DMS 273 treated with DMSO at 0.1 percent for 48 hours (cell line): ENCODE measurements at places on chromosomes 5 and 9.
A peak's percentile ranks its signal among the peaks of the same experiment; 100 is the strongest.

DNA sequence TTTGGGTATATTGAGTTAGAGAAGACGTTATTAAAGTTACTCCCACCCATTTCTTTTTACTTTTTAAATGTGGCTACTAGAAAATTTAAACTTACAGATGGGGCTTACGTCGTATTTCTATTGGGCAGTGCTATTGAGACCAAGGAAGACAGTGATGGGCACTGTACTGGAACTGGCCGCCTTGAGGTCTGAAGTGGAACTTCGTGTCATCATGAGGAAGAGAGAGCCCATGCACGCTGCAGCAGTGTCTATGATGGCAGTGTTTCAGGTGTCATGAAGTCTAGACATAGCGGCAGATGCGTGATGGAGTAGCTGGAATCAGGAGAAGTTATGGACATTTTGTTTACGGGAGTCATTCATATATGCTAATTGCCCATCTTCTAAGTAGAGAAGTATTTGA lies 143.7 kb downstream of the LRRC70 start:
- DNase-seq: no peak

- no peak for DNase-seq
Measured at GRCh38 chr9:14127656-14128055, 186.3 kb downstream of the NFIB start.

DNA sequence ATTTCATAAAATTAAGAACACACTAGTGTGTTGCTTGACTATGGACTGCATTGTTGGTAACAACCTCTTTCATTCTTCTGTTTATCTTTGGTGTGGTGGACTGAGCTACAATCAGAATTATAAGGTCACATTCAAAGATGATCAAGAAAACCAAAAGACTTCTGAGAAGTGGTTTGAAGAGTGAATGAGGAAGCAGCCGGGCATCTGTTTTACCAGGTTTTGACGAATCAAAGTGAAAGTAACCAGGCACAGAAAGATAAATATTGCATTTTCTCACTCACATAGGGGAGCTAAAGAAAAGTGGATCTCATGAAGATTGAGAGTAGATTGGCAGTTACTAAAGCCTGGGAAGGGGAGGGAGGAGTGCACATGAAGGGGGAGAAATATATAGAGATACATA lies 589.1 kb downstream of the ZNF608 start:
- DNase-seq: no peak

DNA sequence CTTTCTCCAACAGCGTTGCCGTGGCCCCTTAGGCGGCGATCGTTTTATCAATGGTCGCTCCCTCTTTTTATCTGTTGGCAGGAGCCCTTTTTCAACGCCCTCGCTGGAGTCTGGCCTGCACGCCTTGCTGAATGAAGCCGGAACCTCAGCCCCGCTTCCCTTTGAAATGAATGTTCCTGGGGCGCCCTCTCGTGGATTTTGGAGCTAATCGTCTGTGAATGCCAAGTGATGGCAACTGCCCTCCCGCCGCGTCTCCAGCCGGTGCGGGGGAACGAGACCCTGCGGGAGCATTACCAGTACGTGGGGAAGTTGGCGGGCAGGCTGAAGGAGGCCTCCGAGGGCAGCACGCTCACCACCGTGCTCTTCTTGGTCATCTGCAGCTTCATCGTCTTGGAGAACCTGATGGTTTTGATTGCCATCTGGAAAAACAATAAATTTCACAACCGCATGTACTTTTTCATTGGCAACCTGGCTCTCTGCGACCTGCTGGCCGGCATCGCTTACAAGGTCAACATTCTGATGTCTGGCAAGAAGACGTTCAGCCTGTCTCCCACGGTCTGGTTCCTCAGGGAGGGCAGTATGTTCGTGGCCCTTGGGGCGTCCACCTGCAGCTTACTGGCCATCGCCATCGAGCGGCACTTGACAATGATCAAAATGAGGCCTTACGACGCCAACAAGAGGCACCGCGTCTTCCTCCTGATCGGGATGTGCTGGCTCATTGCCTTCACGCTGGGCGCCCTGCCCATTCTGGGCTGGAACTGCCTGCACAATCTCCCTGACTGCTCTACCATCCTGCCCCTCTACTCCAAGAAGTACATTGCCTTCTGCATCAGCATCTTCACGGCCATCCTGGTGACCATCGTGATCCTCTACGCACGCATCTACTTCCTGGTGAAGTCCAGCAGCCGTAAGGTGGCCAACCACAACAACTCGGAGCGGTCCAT lies 10.0 kb downstream of the S1PR3 start:
- DNase-seq: peak; percentile 71

GRCh38 chr5:125370461-125371205 lies 624.2 kb upstream of the ZNF608 start:
- no peak for DNase-seq

- DNase-seq: no peak
Measured at GRCh38 chr5:148020257-148020988, 43.4 kb upstream of the SPINK5 start.

DNA sequence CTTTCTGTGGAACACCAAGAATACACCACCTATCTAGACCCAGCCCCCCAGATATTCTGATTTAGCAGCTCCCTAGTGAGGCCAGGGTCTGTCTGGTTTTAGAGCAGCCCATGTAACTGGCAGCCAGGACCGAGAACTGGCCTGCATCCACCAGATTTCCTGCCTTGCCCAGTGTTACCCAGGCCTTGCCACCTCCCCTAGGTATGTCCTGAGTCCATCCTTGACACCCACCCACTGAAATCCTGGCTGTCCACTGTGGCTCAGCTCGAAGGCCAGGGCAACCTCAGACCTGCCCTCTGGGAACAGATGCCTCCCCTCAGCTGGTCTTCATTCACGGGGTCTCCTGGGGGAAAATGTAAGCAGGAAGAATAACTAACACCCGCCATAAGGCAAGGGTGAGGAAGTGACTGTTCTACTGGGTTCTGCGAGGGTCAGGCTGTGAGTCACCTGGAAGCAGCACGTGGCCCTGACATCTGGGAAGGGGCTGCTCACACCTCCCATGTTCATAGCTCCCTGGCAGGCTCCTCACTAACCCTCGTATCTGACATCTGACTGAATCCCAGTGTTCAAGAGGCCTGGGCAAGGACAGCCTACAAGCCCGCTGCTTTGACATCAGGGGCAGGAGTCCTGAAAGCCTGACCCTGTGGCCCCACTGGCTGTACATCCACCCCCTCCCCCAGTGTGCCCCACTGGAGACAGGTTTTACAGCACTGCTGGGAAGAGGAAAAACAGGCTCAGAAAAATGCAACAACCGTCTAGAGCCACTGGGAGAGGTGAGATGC lies 72.7 kb downstream of the SEMA4D start:
- DNase-seq: no peak

GRCh38 chr5:148391422-148391821 lies 7.7 kb downstream of the FBXO38 start:
- peak; percentile 50 for DNase-seq

DNA sequence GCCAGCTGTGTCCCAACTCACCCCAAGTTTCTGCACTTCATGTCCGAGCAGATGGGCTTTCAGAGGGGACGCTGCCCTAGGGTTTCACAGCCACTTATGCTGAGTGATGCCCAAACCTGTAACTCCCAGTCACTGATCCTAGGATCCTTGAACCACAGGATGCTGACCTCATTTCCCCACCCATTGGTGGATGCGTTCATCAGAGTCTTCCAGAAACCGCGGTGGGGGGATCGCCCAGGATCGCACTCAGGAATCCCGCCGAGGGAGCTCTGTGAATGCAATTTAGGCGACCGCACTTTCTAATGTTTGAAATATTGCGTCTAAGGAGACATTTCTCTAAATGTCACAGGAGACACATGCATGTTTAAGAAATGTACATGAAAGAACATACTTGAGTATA lies 212.3 kb upstream of the IRX4 start:
- no peak for DNase-seq

DNA sequence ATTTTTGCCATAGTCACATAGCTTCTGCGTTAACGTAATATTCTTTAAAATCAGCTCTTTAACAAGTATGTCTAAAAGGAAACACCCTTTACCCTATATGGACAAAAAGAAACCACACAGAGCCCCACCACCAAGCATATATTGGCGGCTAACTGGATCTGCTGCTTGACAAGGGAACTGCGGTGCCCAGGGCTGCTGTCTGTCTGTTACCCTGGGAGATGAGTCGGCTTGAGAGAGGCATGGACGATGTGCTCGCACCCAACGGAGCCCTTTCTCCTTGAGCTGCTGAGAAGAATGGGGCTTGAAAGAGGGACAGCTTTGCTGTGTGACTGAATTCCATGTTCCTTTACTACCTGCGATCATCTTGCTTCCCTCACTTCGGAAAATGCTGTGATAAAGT lies 158.6 kb upstream of the SHB start:
- DNase-seq: no peak

- peak; percentile 38 for DNase-seq
Measured at GRCh38 chr9:88995627-88996026, 4.4 kb downstream of the S1PR3 start.

- peak; percentile 91 for DNase-seq
Measured at GRCh38 chr9:129458663-129459546, 162.0 kb downstream of the C9orf50 start.

DNA sequence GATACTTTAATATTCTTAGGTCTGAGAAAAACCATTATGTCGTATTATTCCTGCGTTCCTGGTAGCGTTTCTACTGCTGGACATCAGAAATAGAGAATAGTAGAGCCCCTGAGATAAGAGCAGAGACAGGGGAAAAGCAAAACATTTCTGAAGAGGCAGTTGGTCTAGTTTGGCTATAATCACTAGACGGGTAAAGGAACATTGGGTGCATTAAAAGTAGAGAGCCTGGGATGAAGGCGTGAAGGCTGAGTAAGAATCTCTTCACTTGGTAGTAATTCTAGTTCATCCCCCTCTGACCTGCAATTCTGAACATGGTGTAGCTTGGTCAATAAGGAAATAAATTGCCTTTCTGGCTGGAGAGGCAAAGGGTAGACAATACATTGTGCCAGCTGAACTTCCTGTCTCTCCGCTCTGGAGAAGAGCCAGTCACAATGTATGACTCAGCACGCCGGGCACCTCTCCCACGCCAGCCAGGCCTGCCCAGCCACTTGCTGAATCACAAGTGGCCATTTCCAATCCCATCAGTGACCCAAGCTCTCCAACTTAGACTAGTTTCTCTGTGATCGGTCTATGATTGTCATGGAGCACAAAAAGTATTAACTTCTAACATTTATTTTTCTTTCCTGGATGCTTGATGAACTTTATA lies 75.4 kb downstream of the STK32A start:
- DNase-seq: peak; percentile 43
